ENCODE measurements at places on chromosomes 1 and 21.

DNA sequence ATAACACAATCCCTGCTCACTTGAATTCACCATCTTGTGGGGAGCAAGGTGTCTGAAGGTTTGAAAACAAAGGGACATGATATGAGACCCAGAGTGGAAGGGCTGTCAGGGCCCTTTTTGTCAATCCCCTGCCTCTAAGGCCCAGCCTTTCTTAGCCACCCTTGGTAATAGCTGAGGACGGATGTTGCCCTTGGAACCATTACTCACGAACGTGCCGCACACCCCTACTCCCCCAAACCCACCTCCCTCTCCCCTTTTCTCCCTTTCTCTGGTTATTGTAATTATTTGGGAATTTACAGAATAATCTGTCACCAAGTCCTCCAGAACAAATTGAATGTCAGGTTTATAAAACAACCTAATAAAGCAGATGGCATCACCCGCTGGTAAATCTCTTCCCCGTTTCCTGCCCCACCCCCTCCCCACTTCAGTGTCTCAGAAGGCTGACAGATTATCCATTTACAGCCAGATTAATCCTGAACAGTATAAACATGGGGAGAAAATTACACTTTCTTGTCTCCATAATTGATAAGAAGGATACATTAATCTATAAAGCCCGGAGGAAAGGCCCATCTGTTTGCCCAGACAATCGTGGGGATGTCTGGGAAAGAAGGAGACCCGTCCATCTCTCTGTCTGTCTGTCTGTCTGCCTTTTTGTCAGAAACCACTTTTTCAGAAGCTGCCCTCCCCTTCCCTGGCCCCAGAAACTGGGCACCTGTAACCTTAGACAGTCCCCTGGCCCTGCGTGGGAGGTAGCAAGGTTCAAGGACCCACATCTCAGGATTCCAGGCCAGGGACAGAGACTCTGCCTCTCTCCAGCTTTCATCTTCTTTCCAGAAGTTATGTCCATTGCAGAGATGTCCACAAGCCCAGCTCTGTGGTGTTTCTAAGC lies 60.6 kb upstream of the CD34 start:
- no peak for DNase-seq

DNA sequence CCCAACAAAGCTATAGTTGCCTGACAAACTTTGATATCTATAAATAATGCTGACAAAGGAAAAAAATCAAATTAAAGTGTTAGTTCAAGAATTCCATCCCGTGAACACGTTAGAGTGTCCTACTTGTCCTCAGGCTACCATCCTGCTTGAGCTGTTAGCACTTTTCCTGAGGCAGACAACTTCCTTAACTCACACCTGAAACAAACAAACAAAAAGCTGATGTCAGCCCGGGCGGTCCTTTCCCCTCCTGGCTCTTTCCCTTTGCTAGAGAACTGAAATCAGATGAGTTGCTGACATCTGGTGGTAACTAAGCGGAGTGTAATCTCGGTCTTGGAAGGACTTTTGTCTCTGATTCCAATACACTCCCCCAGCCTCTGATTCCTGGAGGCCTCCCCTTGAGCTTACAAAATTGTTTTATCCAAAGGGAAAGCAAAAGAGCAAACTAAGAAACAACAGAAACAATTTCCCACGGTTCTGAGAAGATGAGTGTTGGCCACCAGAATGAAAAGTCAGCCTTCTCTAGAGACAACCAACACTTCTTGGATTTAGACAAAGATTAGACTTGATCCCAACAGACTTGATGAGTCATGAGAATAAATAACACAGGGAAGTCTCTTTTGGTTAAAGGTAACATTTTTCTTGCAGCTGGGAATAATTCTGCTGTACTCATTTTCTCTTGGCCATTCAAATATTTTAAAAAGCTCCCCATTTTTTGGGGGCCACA lies 135.4 kb downstream of the PROX1 start:
- DNase-seq, result peak; percentile 59

- DNase-seq, result no peak
These were observed 21.1 kb upstream of the F3 start for GRCh38 chr1:94562519-94563260.

GRCh38 chr21:43881283-43881682 lies 16.3 kb downstream of the AGPAT3 start:
- no peak for DNase-seq

DNA sequence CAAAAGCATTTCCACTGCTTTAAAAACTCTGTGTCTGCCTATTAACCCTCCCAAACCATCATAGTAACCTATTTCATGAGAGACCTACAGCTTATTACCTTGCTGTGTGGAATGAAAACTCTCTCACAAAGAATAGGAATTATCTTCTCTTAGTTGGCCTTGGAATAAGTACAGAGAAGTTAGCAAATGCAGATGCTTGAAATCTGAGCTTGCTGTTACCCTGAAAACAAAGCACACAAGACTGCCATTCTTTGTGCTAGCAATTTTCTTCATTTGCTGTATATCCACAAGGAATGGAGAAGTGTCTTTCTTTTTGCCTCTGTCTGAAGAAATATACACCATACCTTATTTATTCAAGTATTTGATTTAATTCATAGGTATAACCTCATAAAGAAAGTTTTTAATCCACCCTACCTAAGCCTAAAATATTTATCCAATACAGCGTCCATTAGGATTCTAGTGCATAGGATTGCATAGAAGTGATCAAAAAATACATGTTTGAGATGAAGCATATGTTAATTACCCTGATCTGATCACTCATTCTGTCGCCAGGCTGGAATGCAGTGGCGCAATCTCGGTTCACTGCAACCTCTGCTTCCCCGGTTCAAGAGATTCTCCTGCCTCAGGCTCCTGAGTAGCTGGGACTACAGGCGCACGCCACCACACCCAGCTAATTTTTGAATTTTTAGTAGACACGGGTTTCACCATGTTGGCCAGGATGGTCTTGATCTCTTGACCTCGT lies 451.1 kb downstream of the LTN1 start:
- DNase-seq, result no peak

DNA sequence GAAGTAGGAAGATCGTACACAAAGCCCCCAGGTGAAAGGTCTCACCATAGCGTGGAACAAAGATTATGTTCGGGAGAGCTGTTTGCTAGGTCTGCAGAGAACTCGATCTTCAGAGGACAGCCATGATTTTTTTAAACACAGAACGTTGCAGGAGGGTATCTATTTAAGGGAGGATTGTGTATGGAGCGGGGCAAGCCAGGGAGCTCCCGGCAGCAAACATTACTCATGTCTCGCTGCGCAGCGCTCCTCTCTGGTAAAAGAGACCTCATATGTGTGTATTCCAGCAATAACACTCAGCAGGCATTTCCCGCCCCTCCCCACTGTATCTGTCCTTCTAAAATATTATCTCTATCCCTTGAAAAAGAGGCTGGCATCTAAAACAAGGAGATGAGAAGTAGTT lies 2.7 kb downstream of the GLIS1 start:
- DNase-seq, result no peak
